ENCODE measurements at places on chromosomes 7 and 10.
A peak's percentile ranks its signal among the peaks of the same experiment; 100 is the strongest.

GRCh38 chr7:72446591-72447462, 34.7 kb upstream of the CALN1 start:
- H3K27ac ChIP-seq = no peak overlapping the region
- H3K36me3 ChIP-seq = no peaks in the 10 kb centered on the region
- H3K27me3 ChIP-seq = no peaks in the 10 kb centered on the region
- no peak for DNase-seq
- H3K4me1 ChIP-seq = no peaks in the 10 kb centered on the region
- no peak overlapping the region for H3K4me3 ChIP-seq

DNA sequence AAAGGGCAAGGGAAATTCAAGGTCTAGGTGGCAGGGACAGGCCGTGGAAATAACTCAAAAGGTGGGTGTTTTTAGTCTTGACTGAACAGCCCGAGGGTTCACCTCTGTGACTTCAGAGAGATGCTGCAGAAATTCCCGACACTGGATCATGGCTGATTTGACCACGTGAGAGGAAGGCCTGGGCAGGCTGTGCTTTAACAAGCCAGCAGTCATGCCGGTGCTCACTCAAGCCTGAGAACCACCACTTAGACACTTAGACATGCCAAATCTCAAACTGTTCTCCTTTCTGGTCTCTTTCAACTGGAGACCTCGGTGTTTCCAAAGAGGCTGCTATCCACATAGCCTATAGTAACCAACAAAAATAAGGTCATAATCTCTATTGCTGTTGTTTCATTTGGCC, 15.4 kb downstream of the TECTB start:
- H3K27me3 ChIP-seq = peaks cover 10% of the 10 kb centered on the region
- H3K4me3 ChIP-seq = no peak overlapping the region
- H3K36me3 ChIP-seq = no peaks in the 10 kb centered on the region
- no peak for DNase-seq

- H3K36me3 ChIP-seq = peaks cover 5% of the 10 kb centered on the region
- no peak for DNase-seq
- H3K4me3 ChIP-seq = no peak overlapping the region
- H3K27me3 ChIP-seq = no peaks in the 10 kb centered on the region
Measured at GRCh38 chr10:101545898-101546297, 42.2 kb downstream of the POLL start.

DNA sequence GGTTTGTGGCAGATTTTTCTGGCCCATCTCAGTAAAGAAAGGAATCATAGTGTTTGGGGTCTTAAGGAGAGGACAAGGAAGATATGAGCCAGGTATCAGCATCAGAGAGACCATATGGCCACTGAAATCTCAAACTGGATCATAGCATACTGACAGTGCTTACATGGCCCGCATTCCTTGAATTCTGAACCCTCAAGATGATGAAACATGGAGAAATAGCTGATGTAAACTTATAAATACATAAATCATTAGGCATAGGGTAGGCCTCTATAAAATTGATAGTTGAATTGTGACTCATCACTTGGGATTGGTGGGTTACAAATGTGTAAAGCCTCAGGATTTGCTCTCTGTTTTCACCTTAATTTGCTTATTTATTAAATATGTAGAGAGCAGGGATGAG, 688.5 kb downstream of the CNTNAP2 start:
- no peaks in the 10 kb centered on the region for H3K27me3 ChIP-seq
- no peaks in the 10 kb centered on the region for H3K4me1 ChIP-seq
- no peak overlapping the region for H3K27ac ChIP-seq
- no peaks in the 10 kb centered on the region for H3K36me3 ChIP-seq

DNA sequence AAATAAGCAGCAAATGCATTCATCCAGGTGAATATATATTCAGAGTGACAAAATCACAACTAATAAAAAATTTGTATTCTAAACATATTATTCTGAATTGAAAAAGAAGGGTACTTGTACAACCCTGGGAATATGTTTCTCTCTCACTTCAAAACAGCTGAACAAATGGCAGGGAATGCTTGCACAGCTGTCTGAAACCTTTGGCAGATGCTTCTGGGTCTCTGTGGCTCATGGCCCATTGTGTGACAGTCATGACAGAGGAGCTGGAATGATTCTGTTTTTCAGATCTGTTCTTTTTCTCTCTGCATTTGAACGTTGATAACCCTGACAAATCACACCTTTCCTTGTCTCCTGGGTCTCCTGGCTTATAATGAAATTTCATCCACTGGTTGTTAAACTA, 275.7 kb upstream of the FZD1 start:
- no peak overlapping the region for H3K4me3 ChIP-seq
- H3K27me3 ChIP-seq = no peaks in the 10 kb centered on the region
- DNase-seq = no peak
- H3K27ac ChIP-seq = no peak overlapping the region
- H3K4me1 ChIP-seq = no peaks in the 10 kb centered on the region
- no peaks in the 10 kb centered on the region for H3K36me3 ChIP-seq

DNA sequence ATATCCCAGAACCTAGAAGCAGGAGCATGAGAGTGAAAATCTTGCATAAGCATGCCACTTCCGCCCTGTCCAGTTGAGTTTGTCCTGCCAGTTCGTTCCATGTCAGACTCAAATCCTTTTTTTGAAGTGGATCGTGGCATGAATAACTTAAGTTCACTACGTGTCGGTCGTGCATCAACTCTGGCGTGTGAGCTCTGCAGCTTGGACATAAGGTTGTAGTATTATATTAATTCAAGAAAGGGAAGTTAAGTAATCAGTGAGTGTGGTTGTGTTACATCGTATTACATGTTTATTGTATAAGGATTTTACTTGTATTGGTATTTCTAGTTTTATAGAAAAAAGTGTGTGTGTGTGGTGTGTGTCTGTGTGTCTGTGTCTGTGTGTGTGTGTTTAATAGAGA, 23.0 kb downstream of the CDC123 start:
- H3K4me1 ChIP-seq = peaks cover 35% of the 10 kb centered on the region
- H3K36me3 ChIP-seq = peaks cover 51% of the 10 kb centered on the region
- no peak overlapping the region for H3K27ac ChIP-seq
- H3K4me3 ChIP-seq = no peak overlapping the region

DNA sequence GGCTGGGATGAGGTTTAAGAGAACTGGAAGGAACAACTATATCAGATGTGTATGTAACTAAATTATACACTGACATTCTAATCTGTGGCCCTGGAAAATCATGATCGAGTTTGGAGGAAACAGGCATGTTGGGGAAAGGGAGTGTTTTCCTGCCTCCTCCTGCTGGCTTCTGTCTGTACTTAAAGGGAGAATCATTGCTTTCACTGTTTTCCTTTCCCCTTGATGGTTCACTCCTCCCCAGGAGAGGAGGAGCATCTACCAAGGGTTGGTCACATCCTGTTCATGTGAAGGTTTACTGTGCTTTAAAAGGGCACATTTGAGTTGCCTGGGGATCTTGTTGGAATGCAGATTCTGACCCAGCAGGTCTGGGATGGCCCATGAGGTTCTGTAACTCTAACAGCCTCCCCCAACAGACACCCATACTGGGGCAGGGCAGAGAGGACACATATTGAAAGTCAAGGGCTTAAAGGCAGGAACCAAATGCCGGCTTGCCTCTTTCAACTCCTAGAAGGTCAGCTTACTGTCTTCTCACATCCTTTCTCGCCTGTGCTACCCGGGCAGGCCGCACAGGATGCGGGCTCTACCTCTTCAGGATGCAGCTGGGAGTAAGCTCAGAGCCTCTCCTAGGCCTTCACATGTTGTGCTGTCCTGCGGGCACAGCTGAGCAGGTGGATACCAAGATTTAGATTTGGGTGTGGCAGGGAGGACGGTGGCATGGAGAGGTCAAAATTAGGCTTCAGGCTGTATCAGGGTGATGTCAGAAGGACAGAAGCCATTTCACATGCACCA, 694.8 kb downstream of the KCNMA1 start:
- no peak for DNase-seq
- H3K36me3 ChIP-seq = no peaks in the 10 kb centered on the region
- no peaks in the 10 kb centered on the region for H3K27me3 ChIP-seq
- H3K4me1 ChIP-seq = no peaks in the 10 kb centered on the region

DNA sequence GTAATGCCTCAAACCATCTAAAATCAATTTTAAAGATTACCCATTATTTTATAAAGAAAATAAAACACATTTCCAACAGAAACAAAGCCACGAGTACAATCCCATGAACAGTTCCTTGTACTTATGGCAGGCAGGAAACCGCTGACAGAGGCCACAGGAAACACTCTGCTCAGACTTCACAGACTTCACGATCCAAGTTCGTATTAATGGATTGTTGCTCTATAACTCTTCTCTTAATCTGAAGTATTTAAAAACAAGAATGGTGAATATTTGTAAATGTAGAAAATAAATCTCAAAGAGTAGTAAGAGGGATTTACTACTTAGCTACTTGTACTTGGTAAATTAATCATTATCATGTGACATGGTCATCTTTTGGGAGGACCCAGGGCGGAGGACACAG, 78.3 kb downstream of the SNX10 start:
- H3K36me3 ChIP-seq = peaks cover 32% of the 10 kb centered on the region
- no peak for DNase-seq
- no peak overlapping the region for H3K27ac ChIP-seq
- H3K4me3 ChIP-seq = no peak overlapping the region
- H3K4me1 ChIP-seq = peaks cover 11% of the 10 kb centered on the region

GRCh38 chr7:74612015-74612829, 45.3 kb upstream of the GTF2I start:
- H3K27me3 ChIP-seq = peaks cover 1% of the 10 kb centered on the region
- H3K4me1 ChIP-seq = peaks cover 14% of the 10 kb centered on the region
- H3K4me3 ChIP-seq = no peak overlapping the region
- no peaks in the 10 kb centered on the region for H3K36me3 ChIP-seq
- no peak for DNase-seq
- no peak overlapping the region for H3K27ac ChIP-seq

GRCh38 chr10:124225467-124226270, 132.3 kb upstream of the CHST15 start:
- peak overlapping the region; percentile 5 for H3K27ac ChIP-seq
- DNase-seq = peak; percentile 21
- H3K36me3 ChIP-seq = no peaks in the 10 kb centered on the region
- H3K4me1 ChIP-seq = peaks cover 15% of the 10 kb centered on the region

DNA sequence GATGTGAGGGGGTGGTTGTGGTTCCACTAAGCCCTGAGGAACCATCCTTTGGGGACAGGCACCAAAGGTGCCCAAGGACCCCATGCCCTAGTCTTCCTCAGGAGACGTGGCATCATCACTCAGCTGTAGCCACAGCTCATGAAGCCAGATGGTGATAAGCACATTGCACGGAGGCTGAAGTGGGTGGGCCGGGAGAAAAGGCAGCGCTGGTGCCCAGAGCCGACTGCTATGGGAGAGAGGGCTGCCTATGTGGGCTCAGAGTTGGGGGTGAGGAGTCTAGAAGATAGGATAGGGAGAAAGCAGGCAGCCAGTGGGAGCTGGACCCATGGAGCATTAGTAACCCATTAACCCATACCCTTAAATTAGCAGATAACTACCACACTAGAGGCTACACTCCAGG, 325.3 kb downstream of the RPS24 start:
- H3K36me3 ChIP-seq = no peaks in the 10 kb centered on the region
- H3K4me3 ChIP-seq = no peak overlapping the region
- peaks cover 6% of the 10 kb centered on the region for H3K27me3 ChIP-seq
- H3K27ac ChIP-seq = no peak overlapping the region
